ENCODE measurements at places on chromosomes 7 and 10. TPM values are rescaled to one million over a fixed set of nuclear protein-coding genes. Genes with fewer than 3 reads are reported as not detected.

- no peak for DNase-seq
Measured at GRCh38 chr7:107364787-107365186, 105.1 kb upstream of the GPR22 start.

DNA sequence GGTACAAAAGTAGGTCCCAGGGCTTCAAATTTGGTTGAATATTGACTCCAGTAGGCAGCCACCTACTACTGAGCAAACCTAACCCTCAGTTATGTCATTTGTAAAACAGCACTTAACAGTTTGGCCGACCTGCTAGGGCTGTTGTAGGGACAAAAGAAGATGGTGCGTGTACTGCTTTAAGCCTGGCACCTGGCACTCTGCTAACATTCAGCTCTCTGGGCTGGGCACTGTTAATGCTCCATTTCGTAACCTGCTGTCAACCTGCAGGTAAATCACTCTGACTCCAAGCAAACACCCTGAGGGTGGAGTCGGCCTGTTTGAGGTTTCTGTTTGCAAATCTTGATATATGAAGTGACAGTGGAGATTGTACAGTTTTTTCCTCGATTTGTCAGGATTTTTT lies 7.2 kb downstream of the ZKSCAN1 start:
- DNase-seq, result no peak

- peak; percentile 96 for DNase-seq
Measured at GRCh38 chr7:2641406-2642393, 9.9 kb downstream of the TTYH3 start.

DNA sequence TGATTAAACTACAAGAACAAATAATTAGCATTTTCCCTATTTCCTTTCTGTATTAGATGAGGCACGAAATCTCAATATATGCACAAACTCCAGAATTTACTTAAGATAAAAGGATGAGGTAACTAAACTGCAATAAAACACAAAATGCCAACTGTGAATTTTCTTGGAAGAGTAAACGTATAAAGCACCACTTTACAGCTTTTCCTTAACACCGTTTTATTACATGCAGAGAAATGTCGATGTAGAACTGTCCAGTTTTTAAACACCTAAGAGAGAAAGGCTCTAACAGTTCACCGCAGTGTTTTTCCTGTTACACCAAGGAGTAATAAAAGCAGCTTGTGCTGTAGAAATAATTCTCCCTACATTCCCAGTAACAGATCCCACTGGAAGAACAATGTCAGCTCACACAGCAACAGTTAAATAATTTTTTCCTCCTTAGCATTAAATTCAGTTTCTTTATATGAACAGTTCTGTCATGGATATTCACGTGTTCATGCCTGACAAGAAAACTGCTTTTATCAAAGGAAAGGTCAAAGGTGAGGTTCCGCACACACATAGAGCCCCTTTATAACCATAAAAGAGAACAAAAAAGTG lies 52.0 kb downstream of the MINDY3 start:
- no peak for DNase-seq

GRCh38 chr10:62022830-62023229 lies 121.3 kb downstream of the ARID5B start:
- no peak for DNase-seq

DNA sequence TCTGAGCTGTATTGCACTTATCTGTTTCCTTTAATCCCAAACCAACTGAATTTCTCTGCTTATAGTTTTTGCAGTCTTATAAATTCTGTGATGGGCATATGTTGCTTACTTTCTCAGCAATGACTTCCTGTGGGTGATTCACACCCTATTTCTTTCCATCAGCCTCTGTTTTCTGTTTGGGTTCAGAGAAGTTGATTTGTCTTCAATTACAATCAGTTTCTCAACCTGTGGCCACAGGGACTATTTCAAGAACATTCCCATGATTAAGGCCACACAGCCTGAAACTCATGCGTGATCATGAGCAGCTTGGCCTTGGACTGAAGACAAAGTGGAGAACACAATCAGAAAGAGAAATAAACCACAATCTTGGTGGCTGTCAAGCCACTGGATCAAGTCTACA lies 1174.6 kb upstream of the C7orf33 start:
- no peak for DNase-seq

GRCh38 chr10:132723330-132723970 lies 62.5 kb downstream of the NKX6-2 start:
- no peak for DNase-seq

- no peak for DNase-seq
Measured at GRCh38 chr10:25017661-25018060, 1.2 kb downstream of the THNSL1 start.

DNA sequence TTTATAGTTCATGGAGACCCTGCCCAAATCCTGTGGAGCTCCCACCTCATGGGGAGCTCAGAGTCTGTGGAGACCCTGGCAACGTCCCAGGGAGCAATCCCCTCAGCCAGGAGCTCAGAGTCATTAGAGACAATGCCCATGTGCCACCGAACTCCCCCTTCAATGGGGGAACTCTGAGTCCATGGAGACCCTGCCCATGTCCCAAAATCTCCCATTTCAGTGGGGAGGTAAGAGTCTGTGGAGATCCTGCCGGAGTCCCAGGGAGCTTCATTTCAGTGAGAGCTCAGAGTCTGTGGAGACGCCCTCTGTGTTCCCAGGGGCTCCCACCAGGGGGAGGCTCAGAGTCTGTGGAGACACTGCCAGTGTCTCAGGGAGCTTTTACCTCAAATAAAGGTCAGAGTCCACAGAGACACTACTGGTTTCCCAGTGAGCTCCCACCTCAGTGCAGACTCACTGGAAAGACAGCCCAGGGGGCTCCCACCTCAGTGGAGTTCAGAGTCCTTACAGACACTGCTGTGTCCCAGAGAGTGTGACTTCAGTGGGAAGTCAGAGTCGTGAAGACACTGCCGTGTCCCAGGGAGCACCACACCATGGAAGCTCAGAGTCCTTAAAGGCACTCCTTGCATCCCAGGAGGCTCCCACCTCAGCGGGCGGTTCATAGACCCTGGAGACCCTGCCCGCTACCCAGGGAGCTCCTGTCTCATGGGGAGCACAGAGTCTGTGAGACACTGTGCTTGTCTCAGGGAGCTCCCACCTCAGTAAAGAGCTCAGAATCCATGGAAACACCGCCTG lies 5.0 kb downstream of the MYO1G start:
- no peak for DNase-seq

DNA sequence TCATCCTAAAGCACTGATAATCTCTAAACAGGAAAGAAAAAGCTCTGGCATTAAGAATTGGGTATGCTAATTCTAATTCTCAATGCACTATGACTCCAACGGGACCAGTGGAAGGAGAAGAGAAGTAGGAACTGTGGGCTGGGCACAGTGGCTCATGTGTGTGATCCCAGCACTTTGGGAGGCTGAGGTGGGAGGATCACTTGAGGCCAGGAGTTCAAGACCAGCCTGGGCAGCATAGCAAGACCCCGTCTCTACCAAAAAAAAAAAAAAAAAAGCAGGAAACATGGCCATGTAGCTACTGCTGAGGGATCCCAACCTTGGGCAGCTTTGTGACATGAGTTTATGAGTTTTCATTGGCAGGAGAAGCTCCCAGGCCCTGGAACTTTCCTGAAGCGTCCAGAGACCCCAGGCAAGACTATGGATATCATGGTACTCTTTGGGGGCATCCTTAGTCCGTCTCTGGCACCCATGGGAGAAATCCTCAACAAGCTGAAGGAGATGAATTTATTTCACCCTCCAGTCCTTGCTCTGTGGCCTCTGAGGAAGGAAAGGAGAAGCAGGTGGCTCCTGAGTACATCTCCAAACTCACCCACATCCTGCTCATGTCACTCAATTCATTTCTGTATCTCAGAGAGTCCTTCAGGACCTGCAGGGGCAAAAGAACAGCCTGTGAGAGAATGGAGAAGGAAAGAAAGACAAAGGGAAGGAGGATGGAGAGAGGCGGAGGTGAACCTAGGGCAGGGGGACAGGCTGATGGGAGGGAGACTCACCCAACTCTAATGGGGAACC lies 99.5 kb downstream of the SPDYE5 start:
- no peak for DNase-seq

- DNase-seq, result no peak
Measured at GRCh38 chr10:1253523-1254353, 197.6 kb downstream of the WDR37 start.

- no peak for DNase-seq
Measured at GRCh38 chr10:6140965-6141295, 52.1 kb downstream of the RBM17 start.

DNA sequence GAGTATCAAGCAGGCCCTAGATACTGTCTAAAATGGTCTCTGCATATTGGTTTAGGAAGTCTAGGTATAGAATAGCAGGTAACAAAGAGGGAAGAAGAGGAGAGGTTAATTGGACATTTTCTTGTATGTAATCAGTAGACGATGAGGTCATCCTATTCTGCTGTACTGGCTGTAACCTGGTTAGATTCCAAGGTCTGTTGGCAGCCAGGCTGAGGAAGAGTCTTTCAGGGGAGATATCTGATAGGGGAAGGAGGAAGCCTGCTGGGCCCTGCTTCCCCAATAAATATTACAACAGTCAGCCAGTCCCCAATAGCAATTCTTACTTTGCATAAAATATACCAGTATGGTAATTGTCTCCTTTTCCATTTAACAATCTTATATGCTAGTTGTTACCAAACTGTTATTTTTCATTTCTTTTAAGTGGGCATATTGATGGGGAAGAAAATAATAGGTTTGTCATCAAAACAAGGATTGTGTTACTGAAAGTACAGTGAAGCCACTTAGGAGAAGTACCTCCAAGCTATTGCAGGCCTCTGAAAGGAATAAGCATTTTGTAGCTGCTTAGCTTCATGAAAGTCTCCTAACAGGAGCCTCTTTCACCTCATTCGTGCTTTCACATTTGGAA lies 186.4 kb downstream of the LRRC4 start:
- DNase-seq, result peak; percentile 78

DNA sequence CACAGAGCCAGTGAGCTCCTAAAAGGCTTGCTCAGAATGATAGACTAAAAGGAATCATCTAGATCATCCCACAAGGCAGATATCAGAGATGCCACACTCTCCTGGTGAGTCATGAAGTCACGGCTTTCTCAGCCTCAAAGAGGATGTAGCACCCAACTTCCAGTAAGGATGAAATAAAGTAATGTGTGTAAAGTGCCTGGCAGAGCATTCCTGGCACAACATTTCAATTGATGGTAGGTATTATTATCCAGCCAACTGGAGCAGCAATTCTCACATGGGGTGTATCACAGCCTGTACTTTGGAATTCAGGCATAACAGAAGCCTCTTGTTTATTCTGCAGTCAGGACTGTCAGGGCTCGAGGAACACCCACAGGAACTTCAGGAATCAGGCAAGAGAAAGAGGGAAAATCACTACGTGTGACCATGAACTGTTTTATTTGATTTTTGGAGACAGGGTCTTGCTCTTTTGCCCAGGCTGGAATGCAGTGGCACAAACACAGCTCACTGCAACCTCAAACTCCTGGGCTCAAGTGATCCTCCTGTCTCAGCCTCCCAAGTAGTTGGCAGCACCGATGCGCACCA lies 5.3 kb upstream of the NAT16 start:
- DNase-seq, result no peak

GRCh38 chr10:51382181-51382580 lies 307.9 kb downstream of the PRKG1 start:
- no peak for DNase-seq

- DNase-seq, result peak; percentile 27
Measured at GRCh38 chr7:155863721-155864151, 51.5 kb upstream of the SHH start.

- no peak for DNase-seq
Measured at GRCh38 chr7:20005081-20005480, 212.1 kb downstream of the MACC1 start.

DNA sequence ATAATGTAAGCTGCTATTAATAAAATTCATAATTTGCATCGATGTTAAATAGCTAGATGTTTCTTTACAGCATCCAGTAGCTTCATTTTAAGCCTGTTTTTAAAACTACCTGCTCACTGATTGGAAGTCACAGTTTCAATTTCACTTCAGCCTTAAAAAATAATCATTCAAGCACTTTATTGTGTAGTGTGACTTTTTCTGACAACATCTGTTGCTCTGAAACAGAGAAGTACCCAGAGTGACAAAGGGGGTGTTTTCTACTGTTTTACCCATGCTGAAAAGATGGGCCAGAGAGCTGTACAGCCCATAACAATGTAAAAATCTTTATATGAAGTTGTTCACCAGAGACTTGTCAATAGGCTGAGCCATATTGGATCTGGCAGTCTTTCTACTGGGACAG lies 437.2 kb downstream of the MDFIC start:
- DNase-seq, result no peak

- DNase-seq, result no peak
Measured at GRCh38 chr7:40439686-40440085, 304.9 kb downstream of the SUGCT start.

Gene ASB4
- total RNA-seq, result not detected

Gene ZNF775
- total RNA-seq, result 6.9 TPM

Gene SAP25
- 0.71 TPM for total RNA-seq

Gene ANXA8L1
- not detected for total RNA-seq

Gene HOXA11
- 21.0 TPM for total RNA-seq

Gene IRF5
- total RNA-seq, result 9.7 TPM

Gene NME8
- not detected for total RNA-seq

Gene CYP3A4
- total RNA-seq, result not detected

Gene DPYSL4
- total RNA-seq, result 0.82 TPM

Gene MBL2
- total RNA-seq, result not detected

Gene TMEM120A
- total RNA-seq, result 49.0 TPM

Gene KIF5B
- 199 TPM for total RNA-seq

Gene ZNF467
- total RNA-seq, result 9.4 TPM

Gene TCAF2
- 0.82 TPM for total RNA-seq

All from sigmoid colon (tissue), 7 donors.